CD8-positive, alpha-beta T cell (primary cell): ENCODE measurements at places on chromosomes 1 and 21.

DNA sequence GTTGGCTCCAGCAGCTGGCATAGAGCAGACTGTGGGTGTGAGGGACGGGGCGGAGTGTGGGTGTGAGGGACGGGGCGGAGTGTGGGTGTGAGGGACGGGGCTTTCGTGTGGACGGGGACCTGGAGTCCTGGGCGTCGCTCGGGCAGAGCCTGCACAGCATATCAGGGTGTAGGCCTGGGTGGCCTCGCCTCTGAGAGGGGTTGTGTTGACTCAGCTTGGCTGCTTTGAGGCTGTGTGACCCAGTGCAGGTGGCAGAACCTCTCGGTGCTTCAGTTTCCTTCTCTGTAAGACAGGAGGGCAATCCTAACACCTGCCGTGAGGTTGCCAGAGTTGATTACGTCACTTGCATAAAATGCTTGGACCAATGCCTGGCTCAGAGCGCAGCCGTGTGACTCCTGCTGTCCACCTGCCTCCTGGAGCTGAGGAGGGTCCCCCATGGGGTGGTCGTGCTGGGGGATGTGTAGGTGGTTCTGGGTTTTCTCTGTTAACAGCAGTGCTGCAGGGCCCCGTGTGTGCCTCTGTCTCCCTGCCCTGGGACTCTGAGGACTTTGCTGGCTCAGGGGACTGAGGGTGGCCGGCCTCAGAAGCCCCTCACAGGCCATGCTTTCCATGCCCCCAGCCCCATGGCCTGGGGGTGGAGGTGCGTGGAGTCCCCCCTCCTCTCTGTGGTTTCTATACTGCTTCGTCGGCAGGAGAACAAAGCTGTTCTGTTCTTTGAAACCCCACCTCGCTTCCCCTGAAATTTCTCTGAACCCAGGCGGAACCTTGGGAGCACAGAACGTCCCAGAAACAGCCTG, 15.4 kb downstream of the PDXK start:
- DNase-seq = no peak

- no peak for DNase-seq
These were observed 5.7 kb downstream of the TGFB2 start for GRCh38 chr1:218350801-218351266.

DNA sequence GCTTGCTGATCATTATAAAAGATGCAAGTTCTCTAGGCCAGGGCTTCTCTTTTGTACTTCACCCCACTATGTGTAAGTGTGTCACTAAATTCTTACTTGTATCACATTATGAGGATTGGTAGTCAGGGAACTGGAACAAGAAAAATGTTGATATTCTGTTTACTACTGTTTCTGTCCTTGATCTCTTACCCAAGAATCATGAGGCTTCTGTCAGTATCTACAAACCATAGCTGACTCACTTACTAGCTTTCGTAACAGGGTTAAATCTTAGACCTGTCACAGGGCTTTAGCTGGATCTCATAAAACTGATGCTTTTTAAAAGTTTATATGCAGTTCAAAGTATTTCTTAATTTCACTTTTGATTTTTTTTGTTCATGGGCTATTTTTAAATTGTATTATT, 681.2 kb downstream of the PLPP3 start:
- DNase-seq = no peak

GRCh38 chr1:22662986-22663408, 10.0 kb downstream of the C1QB start:
- no peak for DNase-seq

DNA sequence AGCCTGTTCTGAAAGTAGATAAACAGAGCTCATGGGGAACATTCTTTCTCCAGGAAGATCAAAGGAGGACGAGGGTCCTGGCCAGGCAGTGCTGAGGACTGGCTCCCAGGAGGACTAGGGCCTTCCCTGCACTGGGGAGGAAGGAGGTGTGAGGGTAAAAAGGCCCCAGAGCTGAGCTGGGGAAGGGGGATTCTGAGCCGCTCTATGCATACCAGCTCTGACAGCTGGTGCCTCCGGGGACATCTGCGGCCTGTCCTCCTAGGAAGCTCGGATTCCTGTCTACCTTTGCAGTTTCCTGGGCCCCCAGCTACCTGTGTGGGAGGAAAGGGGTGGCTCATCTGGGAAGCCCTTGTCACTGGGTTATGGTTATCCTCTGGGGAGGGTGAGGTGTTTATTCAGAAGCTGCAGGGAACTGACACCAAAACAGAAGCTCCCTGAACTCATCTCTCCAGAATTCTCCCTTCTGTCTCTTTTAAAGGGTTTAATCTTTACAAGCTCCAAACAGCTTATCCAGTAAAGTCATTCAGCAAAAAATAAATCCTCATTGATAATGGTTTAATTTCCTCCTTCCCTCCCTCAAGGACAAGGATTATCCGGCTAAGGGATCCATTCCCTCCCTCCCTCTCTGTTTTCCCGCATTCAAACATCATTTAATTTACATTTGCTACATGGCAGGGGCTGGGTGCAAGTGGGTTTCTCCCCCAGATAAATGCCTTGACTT, 31.0 kb downstream of the NENF start:
- DNase-seq = no peak

DNA sequence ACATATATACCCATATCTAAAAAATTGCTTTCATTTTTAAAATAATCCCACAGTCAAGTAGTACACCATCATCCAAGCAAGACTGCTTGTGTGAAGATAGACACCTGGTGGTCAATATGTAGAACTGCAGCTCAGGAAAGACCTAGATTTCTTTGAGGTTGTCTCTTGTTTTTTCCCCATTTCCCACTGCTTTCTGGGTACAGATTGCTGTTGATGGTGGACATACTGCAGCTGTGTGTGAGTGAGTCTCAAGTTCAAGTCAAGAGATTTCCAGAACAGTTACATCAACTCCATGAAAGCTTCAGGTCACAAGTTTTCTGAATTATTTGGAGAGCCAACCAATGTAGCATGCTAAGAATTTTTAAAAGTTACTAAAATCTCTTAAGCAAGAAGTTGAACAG, 306.4 kb downstream of the DUSP10 start:
- DNase-seq = no peak

- DNase-seq = no peak
These were observed 26.8 kb downstream of the TRPM2 start for GRCh38 chr21:44379991-44380865.

- DNase-seq = no peak
These were observed 6.5 kb upstream of the ATP1A4 start for GRCh38 chr1:160144921-160145320.

- no peak for DNase-seq
These were observed 33.8 kb upstream of the KCNE2 start for GRCh38 chr21:34330055-34330454.

GRCh38 chr1:218346391-218347204, 1.5 kb downstream of the TGFB2 start:
- DNase-seq = no peak

DNA sequence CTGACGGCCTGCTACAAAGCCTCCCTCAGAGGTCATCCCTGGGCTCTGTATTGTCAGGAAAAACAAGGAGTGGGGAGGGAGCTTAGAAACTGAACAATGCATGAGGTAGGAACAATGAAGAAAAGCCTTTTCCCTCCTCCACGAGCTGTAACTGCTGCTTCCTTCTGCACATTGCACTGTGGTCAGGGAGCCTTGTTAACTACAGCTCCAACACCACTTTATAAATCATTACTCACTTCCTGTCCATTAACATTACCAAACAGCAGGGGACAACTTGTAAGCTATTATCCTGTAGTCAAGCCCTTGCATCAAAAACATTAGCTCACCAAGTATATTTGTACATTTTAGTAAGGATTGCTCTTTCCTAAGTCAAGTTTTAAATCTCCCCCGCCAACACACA, 336.0 kb upstream of the NR5A2 start:
- no peak for DNase-seq

GRCh38 chr1:54986025-54986424, 5.6 kb downstream of the TMEM61 start:
- DNase-seq = no peak

DNA sequence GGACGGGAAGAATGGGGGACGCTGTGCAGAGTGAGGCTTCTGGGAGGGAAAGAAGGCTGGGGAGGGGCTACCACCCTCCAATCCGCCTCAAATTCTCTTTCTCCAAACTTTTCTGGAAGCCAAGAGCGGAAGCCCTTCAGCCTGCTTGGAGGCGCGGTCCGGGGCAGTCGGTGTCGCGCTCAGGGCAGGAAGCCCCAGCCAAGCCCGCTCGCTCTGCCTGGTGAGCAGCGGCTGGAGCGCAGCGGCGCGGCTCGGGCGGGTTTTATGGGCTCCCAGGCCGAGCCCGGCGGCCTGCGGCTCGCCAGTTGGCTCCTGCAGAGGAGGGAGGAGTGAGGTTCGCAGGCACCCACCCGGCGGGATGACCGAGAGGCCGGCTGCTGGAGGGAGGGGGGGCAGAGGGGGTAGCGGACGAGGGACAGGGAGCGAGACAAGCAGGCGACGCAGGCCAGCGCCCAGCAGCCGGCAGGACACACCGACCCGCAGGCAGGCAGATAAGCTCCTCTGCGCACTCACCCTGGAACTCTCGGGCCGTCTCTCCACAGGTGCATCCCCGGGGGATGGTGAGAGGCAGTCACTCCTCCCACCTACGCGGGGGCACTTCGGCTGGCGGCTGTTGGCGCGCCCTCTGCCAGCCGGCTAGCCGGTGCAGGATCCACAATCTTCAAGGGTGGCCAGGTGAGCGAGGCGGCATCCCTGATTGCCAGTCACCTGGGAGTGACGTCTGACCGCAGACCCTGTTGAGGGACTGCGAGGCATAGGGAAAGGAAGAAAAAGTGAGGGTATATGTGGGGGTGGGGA, at the start of gene AVPR1B:
AVPR1B (minus strand) TSS at position 238 of the 798 bp plus-strand sequence. CDS start 498 bp downstream, outside the sequence.
- no peak for DNase-seq

- no peak for DNase-seq
These were observed 58.7 kb downstream of the PRDM16 start for GRCh38 chr1:3127738-3128137.

DNA sequence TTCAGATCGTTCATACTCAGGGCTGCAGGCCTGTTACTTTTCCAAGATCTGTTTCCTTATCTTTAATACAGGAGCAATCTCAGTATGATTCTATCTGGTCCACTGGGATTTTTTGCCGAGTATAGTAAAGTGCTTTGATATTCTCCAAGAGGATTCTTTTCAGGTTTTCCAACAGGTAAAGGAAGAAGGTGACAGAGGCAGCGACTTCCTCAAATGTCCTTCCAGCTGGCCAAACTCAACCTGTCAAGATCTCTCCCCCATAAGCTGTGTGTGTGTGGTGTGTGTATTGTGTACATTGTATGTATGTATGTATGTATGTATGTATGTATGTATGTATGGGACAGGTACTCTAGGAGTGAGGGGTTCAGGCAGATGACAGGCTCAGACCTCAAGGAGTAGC, 1.1 kb downstream of the AKR1A1 start:
- no peak for DNase-seq

- no peak for DNase-seq
These were observed 45.9 kb upstream of the DIP2A start for GRCh38 chr21:46412521-46413364.

- no peak for DNase-seq
These were observed 1.2 kb downstream of the MYOM3 start for GRCh38 chr1:24110642-24111261.

DNA sequence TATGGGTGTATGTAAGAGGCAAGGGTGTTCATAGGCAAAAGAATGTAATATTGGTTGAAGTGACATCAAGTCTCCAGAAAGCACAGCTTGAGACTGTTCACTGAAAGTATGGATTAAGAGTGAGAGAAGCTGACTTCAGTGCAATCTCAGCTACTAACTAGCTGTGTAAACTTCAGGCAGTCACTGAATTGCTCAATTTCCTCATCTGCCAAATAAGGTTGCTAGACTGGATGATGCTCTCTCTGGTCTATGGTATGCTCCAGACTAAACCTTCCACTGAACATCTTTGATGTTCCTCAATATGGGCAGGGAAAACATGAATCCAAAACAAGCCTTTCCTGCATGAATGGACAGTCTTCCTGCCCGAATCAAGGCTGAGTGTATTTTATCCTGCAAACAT, 111.8 kb upstream of the USH2A start:
- no peak for DNase-seq

DNA sequence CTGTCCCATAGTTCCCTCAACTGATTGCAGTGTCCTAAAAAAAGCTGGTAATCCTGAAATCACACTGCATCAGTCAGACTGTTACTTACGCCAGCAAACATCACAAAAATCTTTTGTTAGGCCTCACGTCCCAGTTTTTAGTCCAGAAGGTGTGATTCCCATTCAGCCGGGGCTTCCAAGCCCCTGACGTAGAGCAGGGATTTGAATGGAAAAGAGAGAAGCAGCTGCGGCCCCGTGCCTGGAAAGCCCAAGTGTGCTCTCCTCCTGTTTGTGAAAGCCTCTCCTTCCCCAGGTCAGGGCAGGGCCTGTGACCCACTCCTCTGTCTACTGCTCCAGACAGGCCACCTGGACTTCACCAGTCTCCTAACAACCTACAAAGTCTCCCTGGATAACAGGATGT, 20.7 kb downstream of the KCNA10 start:
- DNase-seq = no peak

- no peak for DNase-seq
These were observed 709 bp downstream of the GART start for GRCh38 chr21:33541105-33541711.

GRCh38 chr1:26282401-26282918, 2.6 kb downstream of the SH3BGRL3 start:
- DNase-seq = peak; percentile 15

DNA sequence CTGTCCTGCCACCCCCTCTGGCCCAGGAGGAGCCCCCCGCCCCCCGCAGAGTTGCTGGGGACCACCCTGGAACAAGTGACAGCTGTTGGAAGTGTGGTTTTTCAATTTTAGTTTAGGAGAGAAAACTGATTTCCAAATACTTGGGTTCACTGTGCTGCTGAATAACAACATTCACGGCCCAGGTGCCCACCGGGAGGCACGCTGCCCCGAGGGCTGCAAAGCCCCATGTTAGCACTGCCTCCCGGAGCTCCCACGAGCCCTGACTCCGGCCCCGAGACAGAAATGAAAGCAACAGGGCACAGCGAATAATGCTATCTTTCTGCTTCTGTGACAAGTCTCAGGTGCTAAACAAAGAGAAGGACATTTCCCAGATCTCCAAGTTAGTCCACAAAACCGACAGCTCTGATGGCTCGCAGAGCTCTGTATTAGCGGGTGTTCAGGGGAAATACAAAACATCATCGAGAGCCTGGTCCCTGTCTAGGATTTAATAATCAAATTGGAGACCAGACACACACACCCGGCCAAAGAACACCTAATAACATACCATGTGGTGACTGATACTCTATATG, 451.5 kb downstream of the KIF26B start:
- DNase-seq = no peak

DNA sequence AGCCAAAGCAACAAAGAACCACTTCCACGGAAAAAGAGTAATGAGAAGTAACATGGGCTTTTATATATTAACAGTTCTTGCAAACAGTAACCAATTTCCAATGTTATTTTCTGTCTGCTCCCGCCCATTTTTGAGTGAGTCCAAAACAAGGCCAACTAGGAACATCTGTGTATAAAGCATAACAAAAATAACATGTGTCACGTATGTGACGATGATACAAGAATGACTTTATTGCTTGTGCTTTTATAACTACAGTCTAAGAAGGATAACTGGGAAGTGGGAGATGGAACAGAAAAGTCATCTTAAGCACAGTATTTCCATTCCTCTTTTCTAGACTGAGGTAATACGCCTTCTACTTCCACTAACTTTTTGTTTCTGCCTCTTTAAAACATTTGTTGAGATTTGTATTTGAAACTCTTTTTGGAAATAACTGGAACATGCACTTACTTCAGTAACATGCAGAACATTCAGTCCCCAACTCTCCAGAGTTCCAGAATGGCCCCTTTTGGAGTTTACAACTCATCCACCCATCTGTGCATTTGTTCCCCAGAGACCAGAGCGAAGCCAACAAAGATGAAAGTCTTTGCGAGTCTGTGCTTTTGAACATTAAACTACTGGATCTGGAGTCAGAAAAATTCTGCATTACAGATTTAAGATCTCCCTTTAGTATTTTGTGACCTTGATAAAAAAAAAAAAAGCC, 143.0 kb upstream of the ZRANB2 start:
- DNase-seq = no peak

- DNase-seq = no peak
These were observed 4.8 kb upstream of the TFF3 start for GRCh38 chr21:42319851-42320572.
